Central memory CD4-positive, alpha-beta T cell (primary cell): ENCODE measurements at places on chromosomes 13 and 19.

DNA sequence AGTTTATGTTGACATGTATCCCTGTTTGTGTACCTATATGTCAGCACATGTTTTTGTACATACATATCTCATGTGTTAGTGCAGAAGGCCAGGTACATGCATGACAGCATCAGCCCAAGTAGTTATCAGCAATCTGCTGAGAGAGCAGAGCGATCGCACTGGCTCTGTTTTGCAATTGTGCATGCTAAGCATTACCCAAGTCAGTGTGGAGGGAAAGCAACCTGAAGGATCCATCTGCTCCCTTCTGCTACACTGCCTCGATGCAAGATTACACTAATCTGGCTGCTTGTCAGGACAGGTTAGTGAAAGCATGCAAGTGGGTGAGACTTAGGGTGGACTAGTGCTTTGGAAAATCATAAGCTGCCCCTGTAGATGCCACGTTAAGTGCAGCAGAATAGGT lies 211.8 kb downstream of the PCCA start:
- DNase-seq, result no peak

- DNase-seq, result no peak
Measured at GRCh38 chr13:58619396-58620113, 988.0 kb downstream of the PCDH17 start.

DNA sequence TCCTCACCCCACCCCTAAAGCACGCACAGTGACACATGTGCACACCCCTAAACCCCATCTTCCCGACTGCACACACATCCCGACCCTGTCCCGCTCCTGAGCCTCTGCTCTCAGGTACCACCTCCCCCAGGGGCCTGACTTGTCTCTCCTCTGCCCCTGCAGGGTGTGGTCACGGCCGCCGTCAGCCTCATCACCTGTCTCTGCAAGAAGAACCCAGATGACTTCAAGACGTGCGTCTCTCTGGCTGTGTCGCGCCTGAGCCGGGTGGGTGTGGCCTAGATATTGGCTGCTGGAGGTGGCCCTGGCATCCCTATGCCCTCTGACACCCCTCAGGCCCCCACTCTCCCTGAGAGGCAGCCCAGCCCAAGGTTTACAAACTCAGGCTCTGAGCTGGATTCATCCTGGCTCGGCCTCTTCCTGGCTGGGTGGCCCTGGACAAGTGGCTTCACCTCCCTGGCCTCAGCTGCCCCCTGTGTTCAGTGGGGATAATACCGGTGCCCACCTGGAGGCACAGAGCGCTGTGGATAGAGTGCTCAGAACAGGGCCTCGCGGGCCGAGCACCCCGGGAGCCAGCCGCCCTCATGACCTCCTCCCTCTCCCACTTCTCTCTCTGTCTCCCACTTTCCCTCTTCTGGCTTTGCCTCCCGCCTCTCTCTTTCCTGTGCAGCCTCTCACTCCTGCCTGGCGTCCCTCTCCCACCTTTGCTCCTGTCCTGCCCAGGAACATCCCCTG lies 20.1 kb downstream of the FUZ start:
- DNase-seq, result no peak

DNA sequence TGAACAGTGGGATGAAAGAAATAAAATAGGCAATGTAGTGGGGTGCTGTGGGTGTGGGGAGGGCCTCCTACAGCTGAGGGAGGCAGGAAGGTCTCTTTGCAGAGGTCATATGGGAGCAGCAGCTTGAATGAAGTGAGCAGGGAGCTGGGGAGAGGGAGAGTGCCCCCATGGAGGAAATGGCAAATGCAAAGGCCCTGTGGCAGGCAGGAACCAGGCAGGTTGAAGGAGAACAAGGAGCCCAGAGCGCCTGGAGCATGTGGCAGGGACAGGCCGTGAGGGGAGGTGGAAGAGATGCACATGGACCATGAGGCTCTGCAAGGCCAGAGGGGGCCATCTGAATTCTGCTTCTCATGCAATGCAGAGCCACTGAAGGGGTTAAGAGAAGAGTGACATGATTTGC lies 191.8 kb downstream of the URI1 start:
- no peak for DNase-seq

- no peak for DNase-seq
Measured at GRCh38 chr13:109870274-109870673, 83.9 kb upstream of the IRS2 start.
